RPMI7951 (cell line): ENCODE measurements at places on chromosomes 3 and 15. TPM values are rescaled to one million over a fixed set of nuclear protein-coding genes. Genes with fewer than 3 reads are reported as not detected.

PIK3R4 gene
- 42.4 and 56.1 TPM in 2 replicates for total RNA-seq

ITPKA gene
- total RNA-seq, result 9.2 and 13.2 TPM in 2 replicates

MED12L gene
- 0.10 and 0.12 TPM in 2 replicates for total RNA-seq

CHRNA3 gene
- total RNA-seq, result not detected in 2 replicates

GOLGA8T gene
- not detected in 2 replicates for total RNA-seq

RUVBL1 gene
- 115 and 119 TPM in 2 replicates for total RNA-seq

FOXL2 gene
- under 0.01 and 0.36 TPM in 2 replicates for total RNA-seq

CHRNA5 gene
- total RNA-seq, result 11.7 and 12.0 TPM in 2 replicates

EFCAB12 gene
- 0.20 TPM in 1 of 2 replicates, not detected in the other for total RNA-seq

TMCC1 gene
- 7.2 and 7.3 TPM in 2 replicates for total RNA-seq

RIOX2 gene
- total RNA-seq, result 22.7 and 30.0 TPM in 2 replicates

GRCh38 chr3:78668302-78668701 lies 1099.5 kb downstream of the ROBO1 start:
- no peak for DNase-seq

DNA sequence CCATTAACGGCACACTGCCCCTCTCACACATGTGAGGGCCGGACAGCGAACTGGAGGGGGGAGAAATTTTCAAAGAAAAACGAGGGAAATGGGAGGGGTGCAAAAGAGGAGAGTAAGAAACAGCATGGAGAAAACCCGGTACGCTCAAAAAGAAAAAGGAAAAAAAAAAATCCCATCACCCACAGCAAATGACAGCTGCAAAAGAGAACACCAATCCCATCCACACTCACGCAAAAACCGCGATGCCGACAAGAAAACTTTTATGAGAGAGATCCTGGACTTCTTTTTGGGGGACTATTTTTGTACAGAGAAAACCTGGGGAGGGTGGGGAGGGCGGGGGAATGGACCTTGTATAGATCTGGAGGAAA lies 1.5 kb downstream of the SOX2 start:
- DNase-seq, result no peak

- peak; percentile 47 for DNase-seq
Measured at GRCh38 chr15:64842096-64842939, 603 bp downstream of the PLEKHO2 start.

GRCh38 chr15:96416934-96417759 lies 86.6 kb downstream of the NR2F2 start:
- peak; percentile 8 for DNase-seq

DNA sequence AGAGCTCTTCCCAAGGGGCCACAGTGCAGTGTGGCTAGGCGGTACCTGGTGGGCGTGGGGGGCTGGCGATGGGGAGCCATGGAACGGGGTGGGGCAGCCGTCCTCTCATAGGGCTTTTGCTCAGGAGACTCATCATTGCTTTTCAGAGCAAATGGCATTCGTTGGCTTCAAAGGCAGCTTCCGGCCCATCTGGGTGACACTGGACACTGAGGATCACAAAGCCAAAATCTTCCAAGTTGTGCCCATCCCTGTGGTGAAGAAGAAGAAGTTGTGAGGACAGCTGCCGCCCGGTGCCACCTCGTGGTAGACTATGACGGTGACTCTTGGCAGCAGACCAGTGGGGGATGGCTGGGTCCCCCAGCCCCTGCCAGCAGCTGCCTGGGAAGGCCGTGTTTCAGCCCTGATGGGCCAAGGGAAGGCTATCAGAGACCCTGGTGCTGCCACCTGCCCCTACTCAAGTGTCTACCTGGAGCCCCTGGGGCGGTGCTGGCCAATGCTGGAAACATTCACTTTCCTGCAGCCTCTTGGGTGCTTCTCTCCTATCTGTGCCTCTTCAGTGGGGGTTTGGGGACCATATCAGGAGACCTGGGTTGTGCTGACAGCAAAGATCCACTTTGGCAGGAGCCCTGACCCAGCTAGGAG lies 40.8 kb downstream of the MESD start:
- no peak for DNase-seq

DNA sequence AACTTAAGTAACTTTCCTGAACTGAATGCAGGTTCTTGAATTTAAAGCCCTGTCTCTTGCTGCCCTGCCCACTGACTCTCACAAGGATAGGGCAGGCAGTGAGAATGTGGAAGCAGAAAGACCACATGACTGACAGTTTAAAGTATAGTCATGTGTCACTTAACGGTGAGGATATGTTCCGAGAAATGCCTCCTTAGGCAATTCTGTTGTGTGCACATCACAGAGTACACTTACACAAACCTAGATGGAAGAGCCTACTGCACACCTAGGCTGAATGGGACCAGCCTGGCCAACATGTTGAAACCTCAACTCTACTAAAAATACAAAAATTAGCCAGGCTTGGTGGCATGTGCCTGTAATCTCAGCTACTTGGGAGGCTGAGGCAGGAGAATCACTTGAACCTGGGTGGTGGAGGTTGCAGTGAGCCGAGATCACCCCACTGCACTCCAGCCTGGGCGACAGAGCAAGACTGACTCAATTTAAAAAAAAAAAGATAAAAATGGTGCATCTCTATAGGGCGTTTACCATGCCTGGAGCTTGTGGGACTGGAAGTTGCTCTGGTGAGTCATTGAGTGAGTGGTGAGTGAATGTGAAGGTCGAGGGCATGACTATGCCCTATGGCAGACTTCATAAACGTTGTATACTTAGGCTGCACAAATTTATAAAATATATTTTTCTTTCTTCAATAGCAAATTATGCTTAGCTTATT lies 18.9 kb upstream of the COPG1 start:
- peak; percentile 94 for DNase-seq

DNA sequence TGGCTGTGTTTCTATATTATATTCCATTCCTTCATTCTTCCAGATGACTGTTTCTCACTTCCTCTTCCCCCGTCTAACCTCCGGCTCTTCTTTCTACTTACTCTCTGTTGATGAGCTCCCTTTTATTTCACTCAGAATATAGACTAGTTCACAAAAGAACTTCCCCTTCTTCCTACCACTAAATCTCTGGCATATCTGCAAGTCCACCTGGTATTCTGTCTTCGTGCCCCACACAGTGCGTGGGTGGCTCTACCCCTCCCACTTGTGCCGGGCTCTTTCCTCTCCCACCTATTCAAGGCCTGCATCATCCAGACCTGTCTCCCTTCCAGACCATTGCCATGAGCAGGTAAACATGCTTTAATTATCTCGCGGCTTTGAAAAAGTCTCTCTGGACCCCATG lies 73.0 kb downstream of the SCN10A start:
- DNase-seq, result no peak

GRCh38 chr3:105752791-105753415 lies 115.9 kb downstream of the CBLB start:
- DNase-seq, result peak; percentile 57

DNA sequence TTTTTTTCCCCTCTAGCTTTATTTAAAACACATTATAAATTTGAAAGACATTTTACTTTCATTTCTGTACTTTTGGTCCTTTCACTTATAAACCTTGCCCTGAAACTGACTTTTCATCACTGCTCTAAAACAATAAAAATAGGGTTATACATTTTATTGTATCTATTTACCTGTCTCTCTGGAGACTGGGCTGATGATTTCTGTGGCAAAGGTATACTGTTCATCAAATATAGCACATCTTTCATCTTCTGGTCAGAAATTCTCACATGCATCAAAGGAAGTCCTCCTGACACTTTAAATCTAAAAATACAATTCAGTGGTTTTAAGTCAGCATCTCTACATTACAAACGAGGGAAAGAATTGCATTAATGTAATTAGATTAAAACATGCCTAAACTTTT lies 86.1 kb downstream of the VPS13C start:
- no peak for DNase-seq

DNA sequence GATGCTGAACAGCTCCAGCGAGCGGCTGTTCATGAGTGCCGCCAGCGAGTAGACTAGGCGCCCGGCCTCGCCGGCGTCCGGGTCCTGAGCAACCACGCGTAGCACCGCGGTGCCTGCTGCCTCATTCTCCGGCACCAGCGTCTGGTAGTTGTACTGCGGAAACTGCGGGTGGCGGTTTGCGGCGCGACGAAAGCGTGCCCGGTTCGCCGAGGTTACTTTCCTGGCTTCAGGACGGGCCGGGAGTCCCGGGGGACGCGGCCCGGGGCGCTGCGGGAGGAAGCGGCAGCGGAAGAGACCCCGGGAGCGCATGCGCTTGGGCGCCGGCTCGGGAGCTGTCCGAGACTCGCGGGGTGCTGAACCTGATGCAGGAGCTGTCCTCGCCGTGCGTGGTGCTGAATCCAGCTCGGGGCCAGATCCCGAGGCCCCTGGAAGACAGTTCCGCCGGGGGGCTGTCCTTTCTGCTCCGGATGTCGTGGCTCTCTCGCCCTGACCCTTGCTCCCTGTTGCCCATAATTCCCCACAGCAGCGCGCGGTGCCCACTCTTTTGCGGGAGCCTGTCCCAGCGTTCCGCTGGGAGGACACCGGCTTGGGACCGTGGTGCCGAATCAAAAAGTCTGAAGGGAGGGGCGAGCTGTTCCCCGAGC lies 1.1 kb downstream of the CELSR3 start:
- DNase-seq, result peak; percentile 44

- no peak for DNase-seq
Measured at GRCh38 chr3:188656196-188656982, 502.4 kb downstream of the LPP start.

- DNase-seq, result peak; percentile 80
Measured at GRCh38 chr3:195905970-195906864, 2.1 kb downstream of the TNK2 start.

DNA sequence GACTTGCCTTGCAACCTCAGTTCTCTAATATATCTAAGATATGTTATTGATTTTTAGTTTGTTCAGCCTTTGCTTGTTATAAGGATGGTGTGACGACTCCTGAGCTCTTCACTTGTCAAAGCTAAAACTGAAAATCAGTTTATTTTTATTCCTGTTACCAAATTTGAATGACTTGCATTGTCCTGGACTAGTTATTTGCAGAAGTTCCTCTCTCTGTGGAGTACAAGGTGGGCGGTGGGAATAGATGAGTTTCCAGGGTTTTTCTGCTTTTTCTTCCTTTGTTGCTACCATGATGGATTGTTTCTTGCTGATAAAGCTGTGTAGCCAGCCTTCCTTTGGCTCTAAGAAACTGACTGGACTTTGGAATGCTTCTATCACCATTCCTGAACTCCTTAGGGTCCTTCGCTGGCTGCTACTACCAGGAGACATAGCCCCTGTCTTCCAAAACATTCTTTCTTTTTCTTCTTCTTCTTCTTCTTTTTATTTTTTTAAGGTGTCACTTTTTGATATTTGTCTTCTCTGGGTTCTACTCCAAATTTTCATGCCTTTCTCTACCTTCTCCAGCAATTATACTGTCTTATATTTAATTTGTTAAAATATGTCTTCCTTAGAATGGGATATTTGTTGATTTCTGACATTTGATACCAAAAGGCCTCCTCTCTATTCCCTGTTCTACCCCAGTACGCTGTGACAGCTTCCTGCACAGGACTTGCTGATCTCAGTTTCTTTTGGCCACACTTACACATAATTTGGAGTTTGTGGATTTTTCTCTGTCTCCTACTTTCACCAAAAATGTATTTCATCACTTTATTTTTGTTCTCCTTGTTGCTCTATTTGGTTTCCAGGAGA lies 145.1 kb upstream of the THRB start:
- no peak for DNase-seq

GRCh38 chr3:135691240-135691639 lies 274.3 kb upstream of the PPP2R3A start:
- no peak for DNase-seq

GRCh38 chr3:58666683-58667082 lies at the start of gene FAM3D:
Gene FAM3D (minus strand): TSS chr3:58666774. CDS start chr3:58655563, 11,211 bp downstream.
- no peak for DNase-seq

- DNase-seq, result peak; percentile 35
Measured at GRCh38 chr3:57179580-57180410, 14.6 kb upstream of the IL17RD start.

DNA sequence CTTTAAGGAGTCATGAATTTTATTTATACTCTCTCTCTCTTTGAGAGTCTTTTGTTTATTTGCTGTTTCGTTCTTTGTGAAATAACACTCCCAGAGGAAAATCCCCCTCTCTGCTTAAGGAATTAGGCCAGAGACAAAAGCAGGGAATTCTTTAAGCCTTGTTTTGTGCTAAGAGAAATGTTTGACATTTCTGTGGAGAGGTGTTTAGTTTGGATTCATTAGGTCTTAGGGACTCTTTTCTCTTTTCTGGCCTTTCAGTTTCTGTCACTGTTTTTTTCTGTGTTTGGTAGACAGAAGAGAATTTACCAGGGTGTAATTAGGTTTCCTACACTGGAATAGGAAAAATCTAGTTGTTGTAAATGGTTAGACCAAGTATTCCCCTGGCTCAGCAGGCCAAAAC lies 241.8 kb upstream of the NR2F2 start:
- no peak for DNase-seq

DNA sequence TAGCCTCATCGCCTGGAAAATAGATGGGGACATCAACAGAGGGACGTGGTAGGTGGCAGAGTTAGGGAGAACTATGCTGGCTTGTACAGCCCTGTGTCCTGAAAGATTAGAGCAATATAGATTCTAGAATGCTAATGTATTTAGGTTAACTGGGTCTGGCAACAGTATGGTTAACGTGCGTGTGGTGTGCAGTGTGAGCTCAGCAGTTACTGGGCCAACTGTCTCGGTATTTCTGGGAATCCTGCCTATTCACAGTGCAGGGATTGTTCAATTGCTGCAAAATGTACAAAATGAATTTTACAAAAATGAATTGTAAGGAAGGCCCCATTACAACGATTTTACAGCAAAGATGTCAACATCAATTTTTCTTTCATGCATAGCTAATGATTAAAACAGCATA lies 20.6 kb downstream of the MEIS2 start:
- DNase-seq, result no peak

GRCh38 chr3:10004960-10005564 lies 18.4 kb upstream of the EMC3 start:
- DNase-seq, result no peak

DNA sequence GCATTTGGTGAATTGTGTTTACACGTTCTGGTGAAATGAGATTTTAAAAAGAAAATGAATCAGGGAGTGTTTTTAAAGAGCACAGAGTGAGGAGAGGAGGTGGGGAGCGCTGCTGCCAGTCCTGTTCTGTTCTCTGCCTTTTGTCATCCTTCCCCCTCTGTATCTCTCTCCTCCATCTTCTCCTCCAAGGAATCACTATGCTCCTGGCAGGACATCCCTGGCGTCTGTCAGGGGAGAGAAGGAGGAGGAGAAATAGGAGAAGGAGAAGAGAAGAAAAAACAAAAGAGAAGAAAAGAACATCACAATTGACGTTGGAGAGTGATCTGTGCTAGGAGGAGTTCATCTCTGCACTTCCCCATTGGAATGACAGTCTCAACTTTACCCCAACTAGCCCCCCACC lies 627.6 kb upstream of the TBL1XR1 start:
- DNase-seq, result no peak

GRCh38 chr15:82849556-82850512 lies 40.4 kb downstream of the WHAMM start:
- peak; percentile 82 for DNase-seq
